ENCODE measurements at places on chromosomes 6 and 20.

DNA sequence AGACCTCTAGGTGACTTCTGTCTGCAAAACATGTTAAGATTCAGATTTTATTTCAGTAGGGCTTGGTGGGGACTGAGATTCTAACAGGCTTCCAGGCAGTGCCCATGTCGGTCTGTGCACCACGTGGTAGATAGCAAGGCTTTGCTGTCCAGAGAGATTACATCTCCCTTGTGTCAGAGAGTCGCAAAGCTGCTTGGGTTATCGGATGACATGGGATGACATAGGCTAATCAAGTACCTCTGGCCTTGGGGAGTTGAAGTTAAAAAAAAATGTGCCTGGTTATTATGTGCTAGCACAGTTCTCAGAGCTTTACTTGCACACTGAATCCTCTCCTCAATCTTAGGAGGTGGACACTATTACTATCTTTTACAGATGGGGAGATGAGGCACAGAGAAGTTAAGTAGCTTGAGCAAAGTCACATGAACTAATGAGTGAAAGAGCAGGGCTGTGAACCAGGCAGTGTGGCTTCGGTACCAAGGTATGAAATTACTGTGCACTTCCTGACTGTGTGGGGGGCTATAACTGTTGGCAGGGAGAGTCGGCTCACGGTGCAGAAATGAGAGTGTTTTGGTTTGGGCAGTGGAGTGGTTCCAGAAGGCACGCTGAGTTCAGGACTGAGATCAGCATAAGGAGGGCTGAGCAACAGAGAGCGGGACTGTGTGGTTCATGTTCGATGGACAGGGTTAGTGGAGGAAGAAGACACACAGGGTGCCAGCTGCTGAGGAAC lies 41.1 kb downstream of the FARS2 start:
- DNase-seq = peak; percentile 57

DNA sequence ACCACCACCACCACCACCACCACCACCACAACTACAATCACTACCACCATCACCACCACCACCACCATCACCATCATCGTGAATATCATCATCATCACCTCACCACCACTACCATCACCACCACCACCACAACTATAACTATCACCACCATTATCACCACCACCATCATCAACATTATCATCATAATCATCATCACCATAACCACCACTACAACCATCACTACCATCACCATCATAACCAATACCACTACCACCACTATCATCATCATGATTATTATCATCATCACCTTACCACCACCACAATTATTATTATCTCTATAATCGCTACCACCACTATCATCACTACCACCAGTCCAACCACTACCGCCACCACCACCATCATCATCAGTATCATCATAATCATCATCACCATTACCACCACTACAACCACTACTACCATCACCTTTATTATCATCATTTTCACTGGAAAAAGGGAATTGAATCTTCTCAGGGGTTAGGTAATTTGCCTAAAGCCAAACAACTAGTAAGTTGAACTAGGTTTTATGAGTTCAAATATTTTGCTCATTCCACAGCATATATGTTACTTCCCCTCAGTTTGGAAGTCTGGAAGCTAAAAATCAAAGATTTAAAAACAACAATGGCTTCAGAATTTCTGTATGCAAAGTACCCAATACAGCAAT lies 8.3 kb downstream of the RIPOR2 start:
- DNase-seq = peak; percentile 39

GRCh38 chr6:6832439-6832838 lies 243.9 kb downstream of the LY86 start:
- no peak for DNase-seq

GRCh38 chr20:37233548-37234253 lies 27.9 kb downstream of the GHRH start:
- DNase-seq = no peak

DNA sequence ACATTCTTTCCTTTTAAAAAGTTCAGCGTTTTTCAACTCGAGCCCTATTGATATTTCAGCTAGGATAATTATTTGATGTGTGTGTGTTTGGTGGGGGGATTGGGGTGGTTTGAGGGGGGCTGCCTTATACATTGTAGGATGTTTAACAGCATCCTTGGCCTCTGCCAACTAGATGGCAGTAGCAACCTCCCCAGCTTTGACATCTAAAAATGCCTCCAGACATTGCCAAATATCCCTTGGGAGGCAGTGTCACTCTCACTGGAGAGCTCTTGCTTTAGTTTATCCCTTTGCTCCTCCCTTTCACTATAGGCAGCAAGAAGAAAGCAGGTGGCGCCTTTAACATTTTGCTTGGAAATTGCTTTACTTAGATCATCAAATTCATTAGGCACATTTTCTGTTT lies 14.6 kb upstream of the TP53TG5 start:
- no peak for DNase-seq

DNA sequence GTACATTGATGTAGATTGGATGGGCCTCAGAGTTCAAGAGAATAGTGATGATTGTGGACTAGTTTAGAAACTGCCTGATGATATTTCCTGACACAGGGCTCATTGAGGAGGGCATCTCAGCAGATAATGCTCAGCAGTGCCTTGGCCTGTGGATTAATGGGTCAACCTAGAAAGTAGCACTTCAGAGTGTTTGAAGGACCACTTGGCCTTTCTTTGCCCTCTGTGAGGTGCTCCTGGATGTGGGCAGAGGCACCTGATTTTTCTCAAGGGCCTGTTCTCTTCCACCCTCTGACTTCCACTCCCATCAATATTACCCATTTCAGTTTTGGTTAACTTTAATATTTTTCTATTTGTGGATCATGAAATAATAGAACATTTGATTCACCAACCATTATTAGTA lies 270.6 kb upstream of the BMP2 start:
- no peak for DNase-seq

- DNase-seq = no peak
Measured at GRCh38 chr6:158376631-158377081, 64.4 kb downstream of the TULP4 start.

GRCh38 chr6:33914645-33915044 lies 110.8 kb upstream of the MLN start:
- peak; percentile 56 for DNase-seq

DNA sequence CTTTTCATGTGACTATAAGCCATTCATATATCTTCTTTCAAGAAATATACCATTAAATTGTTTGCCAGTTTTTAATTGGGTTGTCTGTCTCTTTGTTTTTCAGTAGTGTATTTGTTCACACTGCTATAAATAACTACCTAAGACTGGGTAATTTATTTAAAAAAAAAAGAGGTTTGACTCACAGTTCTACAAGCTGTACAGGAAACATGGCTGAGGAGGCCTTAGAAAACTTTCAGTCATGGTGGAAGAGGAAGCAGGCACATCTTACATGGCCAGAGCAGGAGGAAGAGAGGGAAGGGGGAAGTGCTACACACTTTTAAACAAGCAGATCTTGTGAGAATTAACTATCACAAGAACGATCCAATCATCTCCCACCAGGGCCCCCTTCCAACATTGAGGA lies 255.3 kb downstream of the EPM2A start:
- no peak for DNase-seq

DNA sequence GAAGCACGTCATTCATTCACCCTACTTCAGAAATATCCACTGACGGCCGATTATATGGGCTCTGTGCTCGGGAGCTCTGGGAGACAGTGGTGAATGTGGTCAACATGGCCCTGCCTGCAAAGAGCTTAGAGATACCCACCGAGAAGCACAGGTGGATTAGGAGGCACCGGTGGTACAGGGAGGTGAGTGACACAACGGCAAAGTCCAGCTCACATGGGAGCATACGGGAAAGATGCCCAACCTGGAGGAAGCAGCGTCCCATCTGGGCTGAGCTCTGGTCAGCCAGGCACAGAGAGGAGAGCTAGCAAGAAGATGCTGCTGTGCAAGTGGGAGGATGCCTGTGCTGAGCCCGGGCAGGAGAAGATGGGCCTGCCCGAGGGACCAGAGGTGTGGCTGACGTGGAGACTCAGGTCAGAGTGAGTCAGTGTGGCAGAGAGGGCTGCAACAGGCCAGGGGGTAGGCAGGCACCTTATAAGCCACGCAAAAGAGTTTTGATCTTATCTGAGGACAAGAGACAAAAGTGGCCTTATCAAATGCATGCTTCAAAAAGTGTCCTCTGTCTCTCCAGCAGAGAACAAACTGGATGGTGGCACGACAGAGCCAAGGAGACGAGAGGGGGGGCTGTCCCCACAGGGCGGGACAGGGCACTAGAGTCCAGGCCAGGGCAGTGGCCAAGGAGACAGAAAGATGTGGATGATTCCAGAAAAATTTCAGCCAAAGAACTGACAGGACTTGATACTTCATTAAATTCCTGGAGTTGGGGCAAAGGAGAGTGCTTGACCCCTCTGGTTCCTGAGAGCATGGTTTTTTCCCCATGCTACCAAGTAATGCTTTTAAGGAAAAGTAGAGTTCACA lies 214.6 kb upstream of the SNX9 start:
- DNase-seq = no peak

DNA sequence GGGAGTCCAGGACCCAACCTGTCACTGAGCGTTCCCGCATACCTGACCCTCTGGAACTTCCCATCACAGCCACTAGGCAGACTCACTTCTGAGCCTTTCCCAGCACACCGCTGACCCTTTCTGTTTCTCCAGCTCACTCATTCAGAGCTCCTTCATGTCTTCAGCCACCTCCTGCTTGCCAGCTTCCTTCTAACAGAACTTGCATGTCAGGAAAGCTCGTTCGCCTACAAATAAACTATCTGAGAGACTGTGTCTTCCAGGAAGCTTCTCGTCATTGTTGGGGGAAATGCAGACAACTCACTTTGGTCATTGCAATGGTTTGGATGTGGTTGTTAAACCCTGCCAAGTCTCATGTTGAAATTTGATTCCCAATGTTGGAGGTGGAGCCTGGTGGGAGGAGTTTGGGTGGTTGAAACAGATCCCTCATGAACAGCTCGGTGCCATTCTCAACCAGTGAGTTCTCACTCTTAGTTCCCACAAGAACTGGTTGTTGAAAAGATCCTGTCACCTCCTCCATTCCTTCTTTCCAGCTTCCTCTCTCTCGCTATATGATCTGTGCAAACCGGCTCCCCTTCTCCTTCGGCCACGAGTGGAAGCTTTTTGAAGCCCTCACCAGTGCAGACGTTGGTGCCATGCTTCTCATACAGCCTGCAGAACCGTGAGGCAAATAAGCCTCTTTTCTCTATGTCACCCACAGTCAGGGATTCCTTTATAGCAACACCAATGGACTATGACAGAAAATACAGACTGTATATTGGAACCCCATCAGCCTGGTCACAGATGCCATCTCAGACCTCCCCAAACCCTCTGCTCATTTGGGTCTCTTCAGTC lies 1.4 kb upstream of the MUC21 start:
- DNase-seq = no peak

GRCh38 chr6:168153553-168153952 lies 74.5 kb upstream of the FRMD1 start:
- DNase-seq = no peak

- DNase-seq = no peak
Measured at GRCh38 chr20:49452011-49452482, 30.4 kb downstream of the KCNB1 start.

DNA sequence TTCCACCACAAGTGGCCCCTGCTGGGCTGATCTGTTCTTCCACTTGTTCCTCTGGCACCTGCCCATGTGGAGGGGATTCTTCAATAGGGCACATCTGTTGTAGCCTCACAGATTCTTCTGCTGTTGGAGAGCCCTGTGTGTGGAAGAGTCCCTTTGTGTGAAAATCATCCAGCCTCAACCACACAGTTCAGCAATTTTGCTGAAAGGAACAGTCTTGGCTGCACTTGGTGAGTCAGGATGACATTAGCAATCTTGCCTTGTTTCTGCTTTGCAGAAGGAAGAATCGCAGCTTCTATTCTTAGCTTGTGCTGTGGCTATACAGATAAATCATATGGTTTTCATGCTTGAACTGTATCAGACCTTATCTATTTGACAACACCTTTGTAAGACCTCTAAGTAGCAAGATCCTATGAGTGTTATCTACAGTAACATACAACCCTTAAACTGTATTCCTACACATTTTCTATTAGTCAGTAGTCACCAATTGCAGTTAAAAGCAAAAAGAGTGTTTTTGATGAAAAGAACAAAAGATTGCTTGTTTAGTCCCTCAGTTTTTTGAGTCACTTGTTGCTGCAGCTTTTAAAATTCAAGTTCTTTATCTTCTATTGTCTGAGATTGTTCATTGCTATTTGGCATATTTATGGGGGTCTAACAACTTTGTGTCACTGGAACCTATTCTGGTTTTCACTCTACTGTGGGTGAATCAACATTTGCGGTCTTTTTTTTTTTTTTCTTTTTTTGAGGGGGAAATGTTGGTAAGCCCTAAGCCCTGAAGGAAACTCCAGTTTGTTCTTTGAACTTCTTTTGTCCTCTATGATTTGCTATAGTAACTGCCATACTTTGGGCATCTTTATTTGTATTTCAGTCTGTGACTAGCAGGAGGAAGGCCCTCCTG lies 231.6 kb downstream of the TFAP2B start:
- no peak for DNase-seq

DNA sequence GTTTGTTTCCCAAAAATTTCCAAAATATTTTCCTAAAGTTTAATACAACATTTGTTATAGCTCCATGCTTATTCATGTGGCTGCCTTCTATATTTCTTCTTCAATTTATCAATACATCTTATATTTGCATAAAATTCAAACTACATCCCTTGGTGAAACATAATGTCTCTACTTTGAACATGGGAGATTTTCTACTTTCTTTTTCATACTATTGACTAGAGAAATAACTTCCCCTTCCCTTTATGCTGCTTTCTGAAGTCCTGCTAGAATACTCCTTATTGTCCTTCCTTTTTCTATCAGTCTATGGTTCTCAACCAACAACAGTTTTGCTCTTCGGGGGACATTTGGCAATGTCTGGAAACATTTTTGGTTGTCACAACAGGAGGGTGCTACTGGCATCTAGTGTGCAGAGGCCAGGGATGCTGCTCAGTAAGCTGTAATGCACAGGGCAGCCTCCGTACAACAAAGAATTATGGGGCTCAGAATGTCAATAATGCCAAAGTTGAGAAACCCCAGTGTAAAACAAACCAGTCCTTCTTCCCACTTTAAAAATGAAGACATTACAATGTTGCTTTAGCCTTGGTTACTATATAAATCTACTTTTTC lies 29.9 kb downstream of the MKKS start:
- DNase-seq = no peak

DNA sequence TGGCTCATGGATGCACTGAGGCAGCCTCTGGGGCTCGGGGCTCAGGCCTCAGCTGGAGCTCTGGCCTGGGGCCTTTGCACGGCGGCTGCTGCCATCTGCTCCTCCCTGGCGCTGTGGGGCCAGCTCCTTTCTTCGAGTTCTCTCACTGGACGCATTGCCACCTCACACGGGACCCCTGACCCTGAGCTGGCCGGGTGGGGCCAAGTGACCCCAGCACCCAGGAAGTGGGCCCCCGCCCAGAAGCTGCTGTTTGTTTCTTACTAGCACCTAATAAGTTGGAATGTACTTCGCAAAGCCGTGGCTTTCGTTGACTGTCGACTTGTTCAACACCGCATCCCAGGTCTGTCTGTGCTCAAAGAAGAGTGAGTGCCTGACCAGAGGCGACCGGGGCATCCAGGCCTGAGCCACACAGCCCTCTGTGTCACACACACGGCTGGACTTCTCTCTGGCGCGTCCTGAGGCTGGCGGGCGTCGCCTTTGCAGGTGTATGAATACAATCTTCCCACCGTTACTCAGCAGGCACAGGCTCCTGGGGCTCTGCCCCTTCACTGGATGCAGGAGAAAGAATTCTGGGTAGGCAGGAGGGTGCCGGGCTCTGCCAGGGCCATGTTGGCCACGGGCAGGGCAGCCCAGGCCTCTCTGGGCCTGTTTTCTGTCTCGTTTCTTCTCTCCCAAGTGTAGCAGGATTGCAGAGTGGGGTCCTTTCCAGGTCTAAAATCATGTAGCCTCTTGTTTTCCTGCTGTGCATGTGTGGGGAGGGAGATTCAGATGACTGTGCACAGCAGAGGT lies 112.9 kb downstream of the DLL1 start:
- DNase-seq = no peak

All from activated T-cell treated with anti-CD3 and anti-CD28 coated beads, Interleukin-2, amount 50 U/mL, for 24 hours (primary cell).